ENCODE measurements at places on chromosomes 5 and 9. TPM values are rescaled to one million over a fixed set of nuclear protein-coding genes. Genes with fewer than 3 reads are reported as not detected.

ZNF618 gene
- total RNA-seq: 9.2 TPM

LRRC19 gene
- total RNA-seq: not detected

CDC42SE2 gene
- 183 TPM for total RNA-seq

CXXC5 gene
- total RNA-seq: 75.6 TPM

PRRT1B gene
- not detected for total RNA-seq

Measured in natural killer cell (primary cell).